ENCODE measurements at places on chromosomes 13 and 19.

GRCh38 chr19:18846862-18847548 lies 15.2 kb downstream of the UPF1 start:
- peak; percentile 79 for DNase-seq

DNA sequence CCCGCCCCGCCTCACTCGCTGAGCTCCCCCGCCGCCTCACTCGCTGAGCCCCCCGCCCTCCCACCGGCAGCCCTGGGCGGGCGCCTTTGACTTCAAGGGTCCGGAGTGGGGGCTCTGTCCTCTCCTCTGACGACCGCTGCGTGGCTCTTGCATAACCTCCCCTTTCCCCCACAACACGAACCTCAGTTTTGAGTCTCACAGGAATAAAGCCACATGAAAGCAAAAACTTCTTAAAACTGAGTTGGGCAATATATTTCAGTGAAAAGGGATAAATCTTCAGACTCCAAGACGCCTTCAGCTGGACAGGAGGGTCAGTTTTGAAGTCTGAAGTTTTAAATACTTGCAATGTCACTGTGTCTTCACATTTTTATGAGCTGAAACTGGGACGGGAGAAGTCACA lies 70.6 kb upstream of the C13orf46 start:
- peak; percentile 11 for DNase-seq

- no peak for DNase-seq
These were observed 88.5 kb upstream of the SIAH3 start for GRCh38 chr13:45940061-45940460.

DNA sequence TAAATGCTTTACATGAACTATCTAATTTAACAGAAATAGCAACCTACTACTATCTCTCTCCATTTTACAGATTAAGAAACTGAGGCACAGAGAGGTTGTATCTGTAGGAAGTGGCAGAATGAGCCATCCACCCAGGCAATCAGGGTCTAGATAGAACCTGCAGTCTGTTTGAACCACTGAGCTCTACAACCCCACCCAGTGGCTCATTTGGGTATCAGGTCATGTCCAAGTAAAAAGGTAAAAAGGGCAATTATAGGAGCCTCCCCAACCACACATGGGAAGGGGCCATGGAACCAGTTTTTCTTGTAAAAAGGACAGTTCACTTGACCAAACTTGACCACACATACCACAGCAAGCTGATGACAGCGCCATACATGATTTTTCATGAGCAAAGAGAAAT lies 92.9 kb upstream of the SGCG start:
- DNase-seq: peak; percentile 78

GRCh38 chr19:17211547-17212446 lies 3.4 kb upstream of the USE1 start:
- no peak for DNase-seq

- no peak for DNase-seq
These were observed 1.6 kb downstream of the HPN start for GRCh38 chr19:35042954-35043604.

GRCh38 chr13:46687810-46688209 lies 109.2 kb downstream of the ESD start:
- peak; percentile 85 for DNase-seq

DNA sequence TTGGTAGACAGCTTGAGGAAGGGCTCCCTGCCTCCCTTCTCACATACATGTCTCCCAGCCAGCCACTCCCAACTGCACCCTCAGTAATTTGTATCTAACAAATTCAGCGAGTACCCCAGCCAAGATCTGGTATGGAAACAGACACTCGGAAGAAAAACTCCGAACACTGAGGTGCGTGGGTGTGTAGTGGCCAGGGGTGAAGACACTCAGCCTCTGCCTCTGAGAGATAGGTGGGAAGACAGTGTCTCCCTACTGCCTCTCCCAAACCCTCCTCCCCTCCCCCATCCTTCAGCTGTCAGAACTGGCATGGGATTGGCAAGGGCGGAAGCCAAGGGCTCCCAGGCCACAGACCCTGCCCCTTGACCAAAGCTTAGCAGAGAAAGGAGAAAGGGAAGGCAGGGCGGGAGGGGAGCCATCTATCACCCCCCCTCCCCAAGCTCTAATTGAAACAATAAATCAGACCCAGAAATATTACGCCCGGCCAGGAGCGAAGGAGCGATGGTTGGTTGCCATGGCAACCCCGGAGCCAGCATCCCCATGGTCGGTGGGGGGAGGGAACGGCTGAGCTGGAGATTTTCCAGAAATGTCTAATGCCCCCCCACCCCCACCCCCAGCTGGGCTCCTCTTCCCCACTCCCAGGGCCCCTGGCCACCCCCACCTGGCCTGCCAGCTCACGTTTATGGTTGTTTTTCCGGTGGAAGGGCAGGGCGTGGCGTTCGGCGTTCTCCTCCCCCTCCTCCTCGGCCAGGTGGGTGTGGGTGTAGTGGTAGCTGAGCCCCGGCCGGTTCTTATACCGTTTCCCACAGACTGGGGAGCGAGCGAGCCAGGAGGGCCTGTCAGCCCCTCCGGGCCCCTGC lies 7.0 kb downstream of the DPF1 start:
- DNase-seq: no peak

DNA sequence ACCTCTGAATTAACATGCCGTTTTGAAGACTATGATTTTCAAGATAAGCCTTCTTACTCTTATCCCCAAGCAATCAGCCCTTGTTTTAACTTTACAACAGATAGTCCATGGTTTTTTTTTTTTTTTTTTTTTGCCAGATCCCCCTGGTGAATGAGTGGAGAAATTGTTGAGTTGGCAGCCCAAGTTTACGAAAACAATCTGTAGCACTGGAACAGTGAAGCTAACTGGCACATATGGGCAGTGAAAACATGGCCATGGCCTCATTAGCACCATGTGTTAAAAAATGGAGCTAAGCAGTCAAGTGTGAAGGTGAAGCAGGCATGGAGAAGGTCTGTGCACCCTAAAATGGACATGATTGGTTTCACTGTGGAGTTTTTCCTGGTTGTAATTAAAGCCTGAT lies 812.1 kb upstream of the MIR17HG start:
- no peak for DNase-seq

- DNase-seq: peak; percentile 7
These were observed 14.1 kb upstream of the CCNA1 start for GRCh38 chr13:36418022-36418805.

- peak; percentile 33 for DNase-seq
These were observed 284.3 kb upstream of the MAB21L1 start for GRCh38 chr13:35760735-35761281.

GRCh38 chr13:106507560-106508274 lies 27.7 kb downstream of the EFNB2 start:
- DNase-seq: no peak

DNA sequence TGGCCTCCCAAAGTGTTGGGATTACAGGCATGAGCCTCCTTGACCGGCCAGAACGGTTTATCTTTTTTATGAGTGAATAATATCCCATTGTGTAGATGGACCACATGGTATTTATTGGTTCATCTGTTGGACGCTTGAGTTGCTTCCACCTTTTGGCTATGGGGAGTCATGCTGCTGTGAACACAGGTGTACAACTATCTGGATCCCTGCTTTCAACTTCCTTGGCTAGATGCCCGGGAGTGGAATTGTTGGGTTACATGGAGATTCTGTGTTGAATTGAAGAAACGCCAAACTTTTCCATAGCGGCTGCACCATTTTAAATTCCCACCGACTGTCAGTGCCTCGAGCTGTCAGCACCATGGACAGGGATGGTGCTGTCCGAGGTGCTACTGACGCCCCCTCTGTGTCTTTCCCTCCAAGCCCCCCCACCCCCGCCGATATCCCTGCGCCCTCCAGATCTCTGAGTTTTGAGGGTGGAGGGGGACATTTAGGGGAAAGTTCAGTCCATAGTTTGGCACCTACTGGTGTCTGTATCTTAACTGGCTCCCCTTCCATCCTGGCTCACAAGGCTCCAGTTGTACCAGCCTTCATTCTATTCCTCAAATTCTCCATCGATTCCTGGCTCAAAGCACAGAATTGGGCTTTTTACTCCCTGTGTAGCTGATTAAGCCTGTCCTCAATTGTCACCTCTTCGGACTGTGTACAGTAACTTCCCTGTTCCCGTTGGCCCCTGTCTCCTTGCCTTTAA lies 27.3 kb downstream of the PNPLA6 start:
- DNase-seq: no peak

- DNase-seq: peak; percentile 50
These were observed 21.8 kb upstream of the NAXD start for GRCh38 chr13:110593430-110594130.

GRCh38 chr13:89239361-89240127 lies 1568.4 kb downstream of the SLITRK5 start:
- peak; percentile 12 for DNase-seq

- no peak for DNase-seq
These were observed 3.8 kb downstream of the IRGQ start for GRCh38 chr19:43591904-43592772.

GRCh38 chr13:57128909-57129308 lies 11.8 kb upstream of the PRR20A start:
- DNase-seq: peak; percentile 14

GRCh38 chr19:19470579-19470978 lies 44.8 kb downstream of the TSSK6 start:
- DNase-seq: no peak

- no peak for DNase-seq
These were observed 5.0 kb downstream of the LRRC25 start for GRCh38 chr19:18392417-18392816.

- DNase-seq: no peak
These were observed 17.5 kb upstream of the SHC2 start for GRCh38 chr19:478236-478903.
